ENCODE measurements at places on chromosomes 3 and 15.

DNA sequence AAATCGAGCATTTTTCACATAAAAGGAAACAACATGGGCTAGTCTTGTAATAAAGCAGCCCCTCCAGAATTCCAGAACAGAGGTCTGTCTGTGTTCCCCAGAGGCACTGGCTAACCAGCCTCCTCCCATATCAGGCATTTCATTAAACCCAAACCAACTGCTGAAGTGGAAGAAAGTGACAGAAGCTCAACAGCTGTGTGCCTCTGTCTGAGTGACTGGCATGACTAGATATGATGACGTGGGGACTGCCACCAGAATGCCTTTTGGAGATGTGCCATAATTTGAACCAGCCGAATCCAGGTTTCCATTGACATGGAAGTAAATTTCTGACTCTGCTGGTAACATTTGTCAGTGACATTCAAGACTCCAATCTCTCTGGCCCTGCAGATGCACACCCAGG lies 8.7 kb downstream of the LIMD1 start:
- DNase-seq, result no peak

DNA sequence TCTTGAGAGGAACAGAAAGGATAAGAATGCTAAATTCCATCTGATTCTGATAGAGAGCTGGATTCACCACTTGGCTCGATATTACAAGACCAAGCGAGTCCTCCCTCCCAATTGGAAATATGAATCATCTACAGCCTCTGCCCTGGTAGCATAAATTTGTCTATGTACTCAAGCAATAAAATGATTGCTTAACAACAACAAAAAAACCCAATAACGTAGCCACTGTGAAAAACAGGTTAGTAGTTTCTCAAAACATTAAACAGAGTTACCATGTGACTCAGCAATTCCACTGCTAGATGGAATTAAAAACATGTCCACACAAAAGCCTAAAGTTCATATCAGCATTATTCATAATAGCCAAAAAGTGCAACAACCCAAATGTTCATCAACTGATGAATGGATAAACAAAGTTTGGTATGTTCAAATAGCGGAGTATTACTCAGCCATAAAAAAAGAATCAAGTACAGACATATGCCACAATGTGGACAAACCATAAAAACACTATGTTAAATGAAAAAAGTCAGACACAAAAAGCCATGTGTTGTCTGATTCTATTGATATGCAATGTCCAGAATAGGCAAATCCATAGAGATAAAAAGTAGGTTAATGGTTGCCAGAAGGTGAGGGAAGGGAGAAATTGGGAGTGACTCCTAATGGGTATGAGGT lies 16.8 kb downstream of the BCL2L10 start:
- no peak for DNase-seq

DNA sequence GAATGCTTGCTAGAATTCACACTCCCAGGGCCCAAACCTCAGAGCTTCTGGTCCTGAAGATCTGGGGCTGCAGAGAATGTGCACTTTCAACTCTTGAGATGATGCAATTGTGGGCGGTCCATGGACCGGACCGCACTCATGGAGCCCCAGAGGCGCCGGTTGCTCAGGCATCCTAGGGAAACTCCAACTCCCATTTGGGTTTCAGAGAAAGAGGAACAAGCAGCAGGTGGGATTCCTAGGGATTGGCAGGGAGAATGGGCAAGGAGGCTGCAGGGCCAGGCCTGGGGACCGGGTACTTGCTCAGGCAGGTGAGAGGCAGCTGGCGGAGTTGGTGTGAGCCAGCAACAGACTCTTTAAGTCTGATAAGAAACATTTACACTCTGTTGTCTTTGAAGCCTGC lies 3.5 kb downstream of the NOX5 start:
- DNase-seq, result no peak

DNA sequence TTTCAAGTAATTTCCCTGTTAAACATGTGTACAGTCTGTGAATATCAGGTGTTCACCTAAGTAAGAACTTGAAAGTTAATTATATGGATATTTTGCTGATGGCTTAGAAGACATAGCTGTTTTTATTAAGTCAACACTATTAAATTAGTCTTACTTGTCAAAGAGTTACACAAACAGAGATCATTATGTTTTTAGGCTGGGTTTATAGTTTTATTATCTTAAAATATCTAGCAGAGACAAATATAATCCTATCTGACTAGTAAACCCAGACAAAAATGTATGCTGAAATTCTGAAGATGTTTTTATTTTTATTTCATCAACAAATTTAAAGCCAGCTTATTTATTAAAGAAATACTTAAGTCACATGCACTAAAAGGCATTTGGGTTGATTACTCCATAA lies 51.2 kb upstream of the CCK start:
- no peak for DNase-seq

DNA sequence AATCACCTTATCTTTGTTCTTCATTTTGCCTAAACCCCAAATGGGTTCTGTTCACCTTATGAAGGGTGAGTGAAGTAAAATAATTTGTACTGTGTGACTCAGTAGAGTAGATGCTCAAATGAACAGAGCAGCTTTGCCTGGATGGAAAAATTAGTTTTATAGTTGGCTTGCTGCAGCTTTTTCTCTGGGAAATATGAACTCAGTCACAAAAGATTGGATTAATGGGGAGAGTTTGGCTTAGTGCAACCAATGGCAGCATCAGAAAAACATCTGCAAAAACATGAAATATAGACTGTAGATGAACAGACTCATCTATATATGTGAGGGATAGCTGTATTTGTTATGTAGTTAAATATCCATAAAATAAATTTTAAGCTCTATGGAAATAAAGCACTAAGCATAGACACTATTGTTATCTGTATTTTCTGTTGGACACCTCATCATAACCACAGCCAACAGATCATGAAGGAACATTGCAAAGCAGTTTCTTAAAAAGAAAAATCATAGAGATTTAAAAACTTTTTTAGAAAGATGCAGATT lies 181.3 kb downstream of the ECT2 start:
- DNase-seq, result no peak

GRCh38 chr3:113263778-113264177 lies 52.4 kb downstream of the BOC start:
- no peak for DNase-seq

GRCh38 chr15:65913631-65914199 lies 44.4 kb downstream of the RAB11A start:
- DNase-seq, result no peak

DNA sequence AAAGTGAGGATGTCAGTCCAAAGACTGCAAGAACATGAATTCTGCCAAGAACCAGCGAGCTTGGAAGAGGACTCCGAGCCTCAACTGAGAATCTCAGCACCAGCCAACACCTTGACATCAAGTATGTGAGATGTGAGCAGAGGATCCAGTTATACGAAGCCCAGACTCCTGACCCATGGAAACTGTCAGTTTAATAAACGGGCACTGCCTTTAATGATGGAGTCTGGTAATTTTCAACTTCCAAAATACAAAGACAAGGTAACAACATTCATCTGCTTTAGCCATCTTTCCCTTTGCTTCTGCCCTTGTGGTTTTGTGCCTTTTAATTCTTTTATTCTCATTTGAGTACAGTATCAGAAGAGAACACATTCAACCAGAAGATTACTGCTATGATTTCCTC lies 211.9 kb downstream of the ULK4 start:
- DNase-seq, result no peak

GRCh38 chr3:114294940-114295480 lies 1.2 kb downstream of the TIGIT start:
- DNase-seq, result no peak

DNA sequence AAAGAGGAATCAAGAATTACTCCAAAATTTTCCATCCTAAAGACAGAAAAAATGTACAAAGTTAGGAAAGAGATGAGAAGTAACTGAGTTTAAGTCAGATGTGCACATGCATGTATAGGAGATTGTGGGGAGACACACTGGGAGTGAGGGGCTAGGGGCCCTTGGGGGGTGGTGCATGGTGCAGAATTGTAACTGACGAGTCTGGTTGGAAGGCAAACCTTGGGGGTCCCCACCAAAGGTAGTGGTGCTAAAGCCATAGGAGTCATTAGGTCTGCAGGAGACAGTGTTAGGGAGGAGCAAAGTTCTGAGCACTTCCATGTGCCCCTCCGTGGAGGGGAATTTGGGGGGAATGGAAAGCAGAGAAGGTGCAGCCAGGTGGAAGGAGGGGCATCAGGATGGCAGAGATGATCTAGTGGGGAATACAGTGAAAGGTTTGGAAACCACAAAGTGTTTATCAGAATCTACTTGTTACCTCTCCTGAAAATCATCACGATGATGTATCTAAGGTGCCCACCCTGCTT lies 37.5 kb upstream of the EPHB1 start:
- no peak for DNase-seq

DNA sequence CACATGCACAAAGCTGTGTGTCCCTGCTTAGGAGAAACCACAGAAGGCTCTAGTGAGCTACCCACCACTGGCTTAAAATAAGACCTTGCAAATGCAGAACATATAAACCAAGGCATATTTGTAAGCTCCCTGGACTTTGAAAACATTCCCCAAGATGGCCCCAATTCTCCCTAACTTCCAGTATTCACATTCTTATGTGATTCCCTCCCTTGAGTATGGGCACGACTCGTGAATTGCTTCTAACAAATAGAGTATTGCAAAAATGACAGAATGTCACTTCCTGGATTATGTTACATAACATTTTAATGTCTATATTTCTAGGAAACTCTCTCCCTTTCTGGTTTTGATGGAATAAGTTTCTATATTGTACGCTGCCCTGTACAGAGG lies 131.8 kb upstream of the MCTP2 start:
- DNase-seq, result no peak

GRCh38 chr15:29688506-29689286 lies 133.6 kb downstream of the TJP1 start:
- no peak for DNase-seq

- no peak for DNase-seq
Observed at GRCh38 chr3:53318522-53318921, 28.8 kb downstream of the DCP1A start.

DNA sequence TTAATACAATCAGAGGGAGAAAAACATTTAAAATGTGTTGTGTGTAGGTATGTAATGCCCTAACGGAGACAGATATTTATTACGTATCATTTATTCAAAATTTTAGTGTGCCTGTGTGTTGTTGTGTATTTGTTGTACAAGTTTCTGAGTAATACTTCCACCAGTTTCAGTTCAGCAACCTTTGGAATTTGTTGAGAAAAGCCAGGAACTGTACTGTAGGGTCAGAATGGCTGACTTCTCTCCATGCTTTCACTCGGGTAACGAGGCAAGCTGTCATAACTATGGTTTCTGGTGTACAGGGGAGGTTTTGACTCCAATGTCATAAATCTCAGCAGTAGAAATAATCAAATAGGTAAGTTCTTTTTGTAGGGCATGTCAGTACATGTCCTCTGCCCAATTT lies 23.8 kb upstream of the CNTN6 start:
- DNase-seq, result no peak

- no peak for DNase-seq
Observed at GRCh38 chr15:69725275-69725674, 272.7 kb downstream of the RPLP1 start.

DNA sequence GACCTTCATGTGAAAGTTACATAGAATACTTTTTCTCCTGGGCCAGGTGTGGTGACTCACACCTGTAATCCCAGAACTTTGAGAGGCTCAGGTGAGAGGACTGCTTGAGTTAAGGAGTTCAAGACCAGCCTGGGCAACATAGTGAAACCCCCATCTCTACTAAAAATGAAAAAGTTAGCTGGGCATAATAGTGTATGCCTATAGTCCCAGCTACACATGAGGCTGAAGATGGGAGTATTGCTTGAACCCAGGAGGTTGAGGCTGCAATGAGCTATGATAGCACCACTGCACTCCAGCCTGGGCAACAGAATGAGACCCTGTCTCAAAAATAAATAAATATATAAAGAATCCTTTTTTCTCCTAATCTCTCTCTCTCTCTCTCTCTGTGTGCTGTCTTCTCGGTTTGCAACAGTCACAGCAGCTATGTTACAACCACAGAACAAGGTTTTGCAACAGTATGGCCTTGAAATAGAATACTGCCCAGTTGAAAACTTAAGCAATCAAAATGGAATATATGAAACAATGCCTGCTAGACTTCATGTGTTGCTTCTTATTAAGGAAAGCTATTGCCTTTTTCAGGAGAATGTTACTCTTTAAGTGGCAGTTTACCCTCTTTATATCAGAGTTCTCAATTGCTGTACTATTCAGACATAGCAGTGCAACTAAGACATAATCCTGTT lies 12.3 kb upstream of the DENND4A start:
- DNase-seq, result no peak

- DNase-seq, result no peak
Observed at GRCh38 chr3:78791753-78792152, 976.0 kb downstream of the ROBO1 start.

GRCh38 chr15:70593795-70594194 lies 169.6 kb downstream of the UACA start:
- DNase-seq, result no peak

DNA sequence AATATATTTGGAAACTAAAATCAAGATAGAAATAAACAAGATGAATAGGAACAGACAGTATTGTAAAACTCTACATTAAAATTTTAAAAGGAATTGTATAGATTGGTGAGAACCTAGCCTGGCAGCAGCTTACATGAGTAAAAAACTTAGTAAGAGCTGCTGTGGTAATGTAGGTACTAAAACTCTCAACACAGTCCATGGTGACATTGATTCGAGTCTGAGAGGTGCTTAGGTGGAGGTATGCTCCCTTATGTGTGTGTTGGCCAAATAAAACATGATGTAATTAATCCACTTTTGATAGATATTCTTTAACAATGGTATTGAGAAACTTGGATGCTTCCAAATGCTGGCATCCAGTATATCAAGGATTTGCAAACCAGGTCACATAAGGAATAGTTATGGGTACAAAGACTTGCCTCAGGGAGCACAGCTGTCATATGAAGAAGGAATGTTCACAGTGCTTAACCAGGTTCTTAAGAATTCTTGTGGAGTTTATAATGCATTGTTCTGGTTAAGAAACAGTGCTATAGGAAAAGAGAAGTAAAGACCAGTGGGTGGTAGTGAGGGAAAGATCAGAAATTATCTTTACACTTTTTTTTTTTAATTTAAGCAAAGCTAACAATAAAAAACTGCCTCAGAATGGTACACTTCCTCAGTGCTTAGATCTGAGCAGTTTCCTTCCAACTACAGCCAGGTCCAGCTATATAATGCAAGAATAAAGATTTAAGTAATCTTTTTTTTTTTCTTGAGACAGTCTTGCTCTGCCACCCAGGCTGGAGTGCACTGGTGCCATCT lies 24.6 kb upstream of the IL20RB start:
- DNase-seq, result no peak

GRCh38 chr3:155984791-155985417 lies 114.5 kb downstream of the GMPS start:
- DNase-seq, result no peak

GRCh38 chr3:52420388-52420787 lies 24.5 kb downstream of the SEMA3G start:
- DNase-seq, result no peak

GRCh38 chr15:45670511-45670910 lies 35.7 kb downstream of the SQOR start:
- DNase-seq, result no peak

DNA sequence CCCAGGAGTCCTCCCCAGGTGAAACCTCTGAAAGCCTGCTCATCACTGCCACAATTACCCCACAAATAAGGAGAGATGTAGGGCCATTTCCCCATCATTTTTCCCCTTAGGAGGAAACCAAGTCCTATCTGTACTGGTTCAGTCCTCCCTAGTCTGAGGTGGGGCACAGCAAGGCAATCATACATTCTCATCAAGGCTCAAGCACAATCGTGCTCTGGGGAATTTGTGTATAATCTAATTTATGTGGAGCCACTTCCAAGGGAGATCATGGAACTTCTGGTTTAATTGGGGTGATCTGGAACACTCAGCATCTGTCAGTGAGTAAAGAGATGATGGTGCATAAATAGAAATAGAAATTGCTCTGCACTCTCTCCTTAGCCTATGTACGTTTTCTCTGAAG lies 546.9 kb downstream of the IGSF11 start:
- DNase-seq, result no peak

Data from NT2/D1 (cell line).